ENCODE measurements at places on chromosomes 7 and 10. TPM values are rescaled to one million over a fixed set of nuclear protein-coding genes. Genes with fewer than 3 reads are reported as not detected.

The PAX2 gene
- total RNA-seq = 3.1 TPM

The GPR85 gene
- 7.0 TPM for total RNA-seq

The DBNL gene
- total RNA-seq = 67.7 TPM

The IMMP2L gene
- total RNA-seq = 31.1 TPM

The POLR1F gene
- 20.2 TPM for total RNA-seq

The TET1 gene
- total RNA-seq = 19.3 TPM

The SPDYE8 gene
- 0.48 TPM for total RNA-seq

The ARPC1B gene
- total RNA-seq = 45.7 TPM

The SPACDR gene
- total RNA-seq = not detected

The RBP3 gene
- 2.2 TPM for total RNA-seq

The PNLIP gene
- 0.72 TPM for total RNA-seq

The VWC2 gene
- total RNA-seq = 2.9 TPM

The FAM25A gene
- not detected for total RNA-seq

The GIMAP6 gene
- 8.7 TPM for total RNA-seq

The ADRA2A gene
- total RNA-seq = 0.24 TPM

The DNA2 gene
- 9.4 TPM for total RNA-seq

The WDR86 gene
- total RNA-seq = 34.7 TPM

The STEAP1 gene
- 3.9 TPM for total RNA-seq

The ELFN1 gene
- 0.96 TPM for total RNA-seq

The FFAR4 gene
- 0.96 TPM for total RNA-seq

The ANKRD1 gene
- total RNA-seq = 10.4 TPM

The TMEM184A gene
- total RNA-seq = 3.4 TPM

The IL2RA gene
- 5.1 TPM for total RNA-seq

The CRYGN gene
- total RNA-seq = not detected

The IFIT2 gene
- 9.1 TPM for total RNA-seq

The ABCC2 gene
- total RNA-seq = 0.72 TPM

The CACNA2D1 gene
- 33.5 TPM for total RNA-seq

The C10orf67 gene
- total RNA-seq = 7.7 TPM

The ACSM6 gene
- 0.96 TPM for total RNA-seq

The STRIP2 gene
- 0.96 TPM for total RNA-seq

The MYOZ1 gene
- total RNA-seq = 1.4 TPM

The STK31 gene
- total RNA-seq = 2.6 TPM

The SLC18A2 gene
- 4.1 TPM for total RNA-seq

The KAZALD1 gene
- total RNA-seq = 11.8 TPM

The AKR1C8 gene
- 2.9 TPM for total RNA-seq

The MMRN2 gene
- total RNA-seq = 29.1 TPM

The RPS24 gene
- 3,243 TPM for total RNA-seq

The CYP3A4 gene
- 0.72 TPM for total RNA-seq

The RHEB gene
- total RNA-seq = 83.8 TPM

The EEPD1 gene
- 9.9 TPM for total RNA-seq

The PDGFA gene
- total RNA-seq = 120 TPM

The HTR5A gene
- 0.96 TPM for total RNA-seq

The OPN4 gene
- total RNA-seq = 0.48 TPM

The ZMIZ1 gene
- total RNA-seq = 20.5 TPM

The ST7 gene
- 19.7 TPM for total RNA-seq

The TAS2R5 gene
- 0.72 TPM for total RNA-seq

The POLR2J2 gene
- total RNA-seq = 6.0 TPM

The PRPS1L1 gene
- total RNA-seq = 3.9 TPM

The MPP7 gene
- 39.0 TPM for total RNA-seq

The SAMD9L gene
- total RNA-seq = 20.0 TPM

The HABP2 gene
- 0.24 TPM for total RNA-seq

The MRC1 gene
- total RNA-seq = 25.3 TPM

The AMPH gene
- 2.4 TPM for total RNA-seq

Measured in umbilical cord (tissue), 2 donors.